ENCODE measurements at places on chromosomes 6 and 20.

DNA sequence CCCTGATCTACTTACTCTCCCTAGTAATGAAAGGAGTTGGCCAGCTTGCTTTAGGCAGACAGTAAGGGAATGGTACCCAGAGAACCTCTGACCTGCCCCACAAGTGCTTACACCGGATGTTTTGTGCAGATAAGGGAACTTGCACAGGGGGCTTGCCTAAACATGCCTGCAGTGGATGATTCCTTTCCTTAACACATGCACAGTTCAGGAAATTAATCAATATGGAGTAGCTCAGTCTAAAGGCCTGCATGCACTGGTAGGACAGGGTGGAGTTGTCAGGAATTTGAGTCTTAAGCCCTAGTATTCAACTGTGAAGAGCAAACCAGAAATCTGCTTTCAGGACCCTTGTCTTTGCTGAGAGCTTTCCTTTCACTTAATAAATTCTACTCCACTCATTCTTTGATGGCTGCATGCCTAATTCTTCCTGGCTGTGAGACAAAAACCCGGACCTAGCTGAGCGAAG, 3.9 kb upstream of the TRIM38 start:
- DNase-seq: no peak

- DNase-seq: no peak
Observed at GRCh38 chr6:72350296-72350881, 271.5 kb upstream of the KCNQ5 start.

- DNase-seq: peak; percentile 81
Observed at GRCh38 chr6:33313709-33314514, at the start of gene TAPBP. Gene TAPBP, minus strand, starts transcription at chr6:33314078. Its CDS starts 37 bp downstream, at chr6:33314041.

DNA sequence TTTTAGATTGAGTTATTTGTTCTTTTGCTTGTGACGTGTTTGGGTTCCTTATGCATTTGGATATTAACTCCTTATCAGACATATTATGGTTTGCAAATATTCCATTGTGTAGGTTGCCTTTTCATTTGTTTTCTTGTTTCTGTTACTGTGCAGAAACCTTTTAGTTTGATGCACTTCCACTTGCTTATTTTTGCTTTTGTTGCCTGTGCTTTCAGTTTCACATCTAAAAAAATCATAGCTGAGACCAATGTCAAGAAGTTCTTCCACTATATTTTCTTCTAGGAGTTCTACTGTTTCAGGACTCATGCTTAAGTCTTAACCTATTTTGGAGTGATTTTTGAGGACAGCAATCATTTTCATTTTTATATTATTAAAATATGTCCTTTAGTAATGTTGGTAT, 113.5 kb downstream of the EPM2A start:
- DNase-seq: no peak

GRCh38 chr6:142699391-142699790, 245.6 kb downstream of the HIVEP2 start:
- DNase-seq: no peak

DNA sequence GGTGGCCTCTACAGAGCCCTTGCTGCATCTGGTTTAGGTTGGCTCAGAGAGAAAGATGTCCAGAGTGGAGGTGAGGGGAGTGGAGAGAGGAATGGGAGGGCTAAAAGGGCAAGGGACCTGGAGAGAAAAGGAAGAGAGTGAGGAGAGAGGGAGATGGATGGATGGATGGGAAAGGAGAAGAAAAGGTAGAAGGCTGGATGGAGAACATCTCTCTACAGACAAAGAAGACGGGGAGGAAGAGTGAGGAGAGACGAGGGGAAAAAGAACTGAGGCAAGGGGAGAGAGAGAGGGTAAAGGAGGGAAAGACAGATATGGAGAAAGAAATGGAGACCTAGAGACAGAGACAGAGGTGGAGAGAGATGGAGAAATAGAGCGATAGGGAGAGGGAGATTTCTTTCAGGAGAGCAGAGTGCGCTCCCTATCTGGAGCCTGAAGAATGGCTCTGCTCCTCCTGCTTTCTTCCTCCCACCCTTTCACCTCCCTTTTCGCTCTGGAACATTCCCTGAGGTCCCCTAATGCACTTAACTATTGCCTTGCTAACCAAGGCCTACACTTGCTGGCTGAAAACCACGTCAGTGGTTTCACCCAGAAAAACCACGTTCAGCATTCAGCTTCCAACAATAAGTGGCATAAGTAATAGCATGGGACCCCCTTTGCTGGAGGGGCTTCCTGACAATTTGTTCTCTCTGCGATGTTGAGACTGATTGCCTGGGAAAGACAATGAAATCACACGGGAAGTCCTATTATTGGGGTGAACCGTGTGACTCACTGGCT, 286.3 kb downstream of the CDH26 start:
- no peak for DNase-seq

DNA sequence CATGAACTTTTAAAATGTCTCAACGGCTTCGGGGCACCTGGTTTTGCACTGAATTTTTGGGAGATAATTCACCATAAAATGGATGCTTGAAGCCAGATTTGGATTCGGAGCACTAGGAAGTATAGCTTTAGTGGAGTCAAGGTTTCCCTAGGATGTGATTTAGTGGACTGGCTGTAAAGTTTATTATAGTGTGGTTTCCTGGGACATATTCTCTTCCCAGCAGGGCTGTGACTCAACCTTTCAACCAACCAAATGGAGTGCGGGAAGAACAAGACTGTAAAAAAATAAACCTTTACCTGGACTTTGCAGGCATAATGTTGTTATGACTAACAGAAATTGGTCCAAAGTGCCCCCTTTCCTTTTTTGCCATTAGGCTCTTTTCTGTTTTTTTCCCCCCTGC, 327.4 kb upstream of the MAN1A1 start:
- DNase-seq: no peak

DNA sequence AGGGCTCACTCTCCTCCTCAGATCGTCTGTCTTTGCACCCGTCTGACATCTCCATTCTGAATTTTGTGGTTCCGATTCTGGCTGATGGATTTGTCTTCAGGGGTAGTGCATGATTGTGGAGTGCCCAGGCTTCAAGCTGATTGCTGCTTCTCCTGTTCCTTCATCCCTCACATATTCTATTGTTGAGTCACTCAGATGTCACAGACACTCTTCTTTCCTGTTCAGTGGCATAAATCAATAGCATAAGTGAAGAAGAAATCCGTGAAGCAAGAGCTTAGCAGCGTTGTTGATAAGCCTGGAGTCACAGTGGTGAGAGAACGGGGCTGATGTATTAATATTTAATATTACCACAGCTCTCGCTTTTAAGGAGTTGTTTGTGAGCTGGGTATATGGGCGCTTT, 152.5 kb downstream of the MTHFD1L start:
- no peak for DNase-seq

- DNase-seq: no peak
Observed at GRCh38 chr20:18443886-18444285, 22.9 kb downstream of the DZANK1 start.

DNA sequence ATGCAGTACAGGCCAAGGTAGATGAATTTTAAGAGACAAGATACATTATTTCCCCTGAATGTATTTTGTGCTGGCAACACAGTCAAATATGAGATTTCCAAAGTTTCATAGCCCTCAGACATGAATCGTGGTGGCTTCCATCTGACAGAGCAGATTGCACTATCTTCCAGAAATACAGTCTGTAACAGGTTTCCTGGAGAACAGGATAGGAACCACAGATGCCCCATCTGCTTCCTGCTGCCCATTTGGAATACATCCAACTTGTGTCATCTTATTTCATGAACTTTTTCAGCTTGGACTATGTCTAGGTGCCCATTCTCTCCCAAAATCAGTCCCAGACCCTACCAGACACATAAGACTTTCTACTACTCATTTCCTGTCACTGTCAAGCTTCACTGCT, 426.0 kb downstream of the KIF16B start:
- DNase-seq: no peak

DNA sequence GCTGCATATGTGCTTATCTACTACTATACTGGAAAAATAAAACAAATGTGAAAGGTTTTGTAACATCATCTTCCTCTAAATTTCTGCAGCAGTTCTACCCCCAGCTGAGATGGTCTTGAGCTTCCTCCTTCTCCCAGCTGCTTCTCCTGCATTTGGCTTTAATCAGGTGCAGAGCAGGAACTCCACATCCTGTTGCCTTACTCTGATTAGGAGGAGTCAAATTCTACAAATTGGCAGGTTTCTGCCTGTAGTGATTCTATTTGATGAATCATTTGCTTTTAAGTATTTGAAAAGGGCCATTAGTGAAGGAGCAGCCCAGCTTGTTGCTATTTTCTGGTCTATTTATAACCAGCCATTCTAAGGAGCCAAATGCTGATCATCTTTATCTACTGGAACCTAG, 224.5 kb downstream of the GMDS start:
- peak; percentile 80 for DNase-seq

DNA sequence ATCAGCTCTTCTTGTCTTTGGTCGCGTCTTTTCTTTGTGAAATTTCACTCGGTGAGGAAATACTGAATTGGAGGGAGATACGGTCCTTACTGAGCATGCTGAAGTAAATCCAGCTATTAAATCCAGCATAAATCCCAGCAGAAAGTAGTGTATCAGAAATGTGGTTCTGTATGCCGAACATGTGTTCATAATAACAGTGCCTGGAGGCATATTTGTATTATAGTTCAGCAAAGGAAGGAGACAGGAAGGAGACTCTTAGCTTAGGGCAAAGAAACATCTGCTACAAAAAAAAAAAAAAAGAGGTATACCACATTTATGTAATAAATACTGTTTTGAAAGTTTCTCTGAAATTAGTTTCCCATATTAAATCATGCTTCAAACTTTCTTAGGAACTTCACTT, 211.8 kb downstream of the PLCB4 start:
- no peak for DNase-seq

- DNase-seq: no peak
Observed at GRCh38 chr6:40630051-40630450, 42.9 kb upstream of the LRFN2 start.

- no peak for DNase-seq
Observed at GRCh38 chr20:21677781-21678180, 27.7 kb upstream of the PAX1 start.

- no peak for DNase-seq
Observed at GRCh38 chr6:157143171-157143889, 180.0 kb downstream of the TMEM242 start.

- no peak for DNase-seq
Observed at GRCh38 chr6:24188578-24189080, 62.6 kb downstream of the NRSN1 start.

- no peak for DNase-seq
Observed at GRCh38 chr6:98477231-98477630, 357.1 kb upstream of the POU3F2 start.

- DNase-seq: no peak
Observed at GRCh38 chr20:7463290-7463689, 477.0 kb downstream of the HAO1 start.

DNA sequence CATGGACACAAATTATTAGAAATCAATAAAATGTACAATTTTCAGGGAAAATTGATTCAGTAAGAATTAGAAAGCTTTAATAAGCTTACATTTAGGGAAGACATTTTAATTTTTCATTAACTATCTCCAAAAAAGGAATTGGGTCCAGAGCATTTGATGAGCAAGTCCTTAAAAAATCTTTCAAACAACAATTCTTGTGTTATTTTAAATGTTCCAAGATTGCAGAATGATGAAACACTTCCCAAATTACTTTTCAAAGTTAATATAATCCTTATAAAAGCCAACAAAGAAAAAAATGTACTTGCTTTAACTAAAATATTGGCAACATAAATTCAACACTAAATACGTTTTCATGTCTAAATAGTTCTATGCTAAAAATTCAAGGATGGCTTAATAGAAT, 102.0 kb downstream of the ADAT2 start:
- DNase-seq: no peak

DNA sequence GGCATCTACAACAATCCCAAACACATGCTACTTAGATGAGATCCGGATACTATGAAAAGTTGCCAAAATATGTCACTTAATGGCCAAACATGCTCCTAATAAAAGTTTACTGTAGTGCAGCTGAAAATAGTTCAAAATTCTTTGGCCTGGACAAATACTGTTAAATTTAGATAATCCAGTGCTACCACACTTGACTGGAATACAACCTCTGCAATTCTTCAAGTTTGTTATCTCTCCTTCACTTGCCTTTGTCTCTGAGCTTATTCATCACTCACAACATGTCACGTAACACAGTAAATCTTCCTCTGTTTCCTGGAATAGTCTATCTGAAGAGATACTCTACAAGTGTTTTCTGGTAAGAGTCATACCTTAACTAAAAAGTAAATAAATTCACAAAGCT, 10.5 kb upstream of the PLN start:
- no peak for DNase-seq

GRCh38 chr6:31776989-31777666, at the start of gene VWA7:
Gene VWA7, minus strand, starts transcription at chr6:31777328. Its CDS starts 549 bp downstream, at chr6:31776779.
- peak; percentile 96 for DNase-seq

- no peak for DNase-seq
Observed at GRCh38 chr6:165845493-165845892, 182.5 kb upstream of the PDE10A start.

GRCh38 chr6:1586256-1586655, 23.5 kb upstream of the FOXC1 start:
- no peak for DNase-seq

GRCh38 chr20:3839328-3839727, 7.3 kb upstream of the MAVS start:
- peak; percentile 76 for DNase-seq

DNA sequence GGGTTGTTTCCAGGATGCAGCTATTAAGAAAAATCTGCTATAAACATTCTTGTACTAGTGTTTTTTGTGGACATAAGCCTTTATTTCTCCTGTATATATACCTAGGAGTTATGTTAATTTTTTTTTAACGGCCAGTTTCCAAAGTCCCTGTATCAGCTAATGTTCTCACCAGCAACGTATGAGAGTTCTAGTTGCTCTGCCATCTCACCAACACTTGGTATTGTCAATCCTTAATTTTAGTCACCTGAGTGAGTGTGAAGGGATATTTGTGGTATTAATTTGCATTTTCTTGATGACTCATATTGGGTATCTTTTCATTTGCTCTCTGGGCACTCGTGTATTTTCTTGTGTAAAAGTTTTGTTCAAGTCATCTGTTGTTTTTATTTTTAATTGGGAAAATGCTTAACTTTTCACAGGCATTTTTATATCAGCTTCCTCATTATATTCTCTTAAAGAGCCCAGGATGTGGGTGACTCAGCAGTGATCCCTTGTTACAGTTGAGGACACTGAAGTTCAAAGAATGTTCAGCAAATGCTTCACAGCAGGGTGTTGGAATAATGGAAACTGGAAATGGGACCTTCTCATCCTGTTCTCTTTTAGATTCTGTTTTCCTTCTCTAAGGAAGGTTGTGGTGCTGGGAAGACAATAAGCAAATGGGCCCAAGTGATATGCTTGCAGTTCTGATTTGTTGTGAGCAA, 211.7 kb upstream of the PRND start:
- no peak for DNase-seq

GRCh38 chr6:164928057-164928727, 381.2 kb downstream of the C6orf118 start:
- no peak for DNase-seq

- DNase-seq: no peak
Observed at GRCh38 chr6:155303361-155303870, 10.9 kb downstream of the TFB1M start.

GRCh38 chr20:35563834-35564233, 22.0 kb downstream of the ERGIC3 start:
- DNase-seq: no peak
